ENCODE measurements at places on chromosomes 3 and 15.

- DNase-seq: no peak
Measured at GRCh38 chr3:132625613-132626012, 28.5 kb downstream of the ACKR4 start.

DNA sequence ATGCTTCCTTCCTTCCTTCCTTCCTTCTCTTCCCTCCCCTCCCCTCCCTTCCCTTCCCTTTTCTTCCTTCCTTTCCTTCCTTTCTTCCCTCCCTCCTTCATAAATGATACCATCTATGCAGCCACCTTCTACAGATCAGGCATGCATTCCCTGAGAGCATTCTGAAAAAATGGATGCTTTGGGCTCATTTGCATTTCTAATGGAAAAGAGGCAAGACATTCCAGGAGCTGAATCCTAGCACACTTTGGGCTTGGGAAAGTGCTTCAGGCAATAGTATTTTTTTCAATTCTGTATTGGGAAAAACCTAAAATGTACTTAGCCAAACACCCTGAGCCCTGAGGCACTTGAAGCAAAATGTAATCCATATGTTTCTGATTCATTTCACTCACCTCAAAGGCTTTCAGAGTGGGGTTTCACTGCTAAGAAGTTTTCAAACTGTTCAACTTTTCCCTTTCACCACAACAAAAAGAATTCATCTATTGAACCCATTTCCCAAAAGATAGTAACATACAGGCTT, 220.1 kb upstream of the RORA start:
- no peak for DNase-seq

DNA sequence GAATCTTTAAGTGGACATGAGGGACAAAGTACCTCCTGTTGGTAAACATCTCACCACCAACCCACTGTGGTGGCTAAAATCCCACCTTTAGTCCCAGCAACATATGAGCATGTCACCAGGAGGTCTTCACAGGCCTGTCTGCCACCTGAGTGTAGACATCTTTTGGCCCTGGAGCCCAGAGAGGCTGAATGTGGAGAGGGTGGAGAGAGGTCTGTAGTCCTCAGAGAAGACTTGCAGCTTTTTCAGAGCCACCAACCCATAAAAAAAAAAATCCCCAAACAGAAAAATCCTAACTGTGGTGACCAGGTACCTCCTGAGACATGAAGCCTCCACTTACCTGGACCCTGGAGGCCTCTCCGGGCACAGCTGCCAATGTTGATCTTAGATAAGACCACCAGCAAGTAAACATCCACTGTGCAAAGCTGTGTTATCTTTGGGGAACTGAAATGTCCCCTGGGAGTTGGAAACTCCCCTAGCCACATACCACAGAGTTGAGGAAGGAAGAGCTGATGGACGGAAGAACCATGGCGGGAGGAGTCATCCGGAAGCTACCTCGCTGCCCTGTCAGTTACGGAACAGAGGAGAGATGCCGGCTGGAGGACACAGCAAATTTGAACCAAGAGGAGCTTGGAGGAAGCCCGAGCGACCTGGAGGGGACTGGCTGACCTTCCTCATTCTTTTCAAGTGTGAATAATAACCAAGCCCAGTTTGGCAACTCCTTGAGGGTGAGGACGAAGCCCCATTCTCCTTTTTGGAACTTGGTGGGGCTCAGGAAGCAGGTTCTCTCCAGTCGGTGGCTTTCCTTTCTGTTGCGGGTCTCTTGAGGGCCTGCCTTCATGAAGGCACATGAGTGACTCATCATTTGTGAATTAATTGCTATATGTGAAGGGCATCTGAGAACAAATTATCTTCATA, at the start of gene GHRL:
GHRL (minus strand) TSS at position 443 of the 915 bp plus-strand sequence. CDS start 2,767 bp downstream, outside the sequence.
- DNase-seq: no peak

DNA sequence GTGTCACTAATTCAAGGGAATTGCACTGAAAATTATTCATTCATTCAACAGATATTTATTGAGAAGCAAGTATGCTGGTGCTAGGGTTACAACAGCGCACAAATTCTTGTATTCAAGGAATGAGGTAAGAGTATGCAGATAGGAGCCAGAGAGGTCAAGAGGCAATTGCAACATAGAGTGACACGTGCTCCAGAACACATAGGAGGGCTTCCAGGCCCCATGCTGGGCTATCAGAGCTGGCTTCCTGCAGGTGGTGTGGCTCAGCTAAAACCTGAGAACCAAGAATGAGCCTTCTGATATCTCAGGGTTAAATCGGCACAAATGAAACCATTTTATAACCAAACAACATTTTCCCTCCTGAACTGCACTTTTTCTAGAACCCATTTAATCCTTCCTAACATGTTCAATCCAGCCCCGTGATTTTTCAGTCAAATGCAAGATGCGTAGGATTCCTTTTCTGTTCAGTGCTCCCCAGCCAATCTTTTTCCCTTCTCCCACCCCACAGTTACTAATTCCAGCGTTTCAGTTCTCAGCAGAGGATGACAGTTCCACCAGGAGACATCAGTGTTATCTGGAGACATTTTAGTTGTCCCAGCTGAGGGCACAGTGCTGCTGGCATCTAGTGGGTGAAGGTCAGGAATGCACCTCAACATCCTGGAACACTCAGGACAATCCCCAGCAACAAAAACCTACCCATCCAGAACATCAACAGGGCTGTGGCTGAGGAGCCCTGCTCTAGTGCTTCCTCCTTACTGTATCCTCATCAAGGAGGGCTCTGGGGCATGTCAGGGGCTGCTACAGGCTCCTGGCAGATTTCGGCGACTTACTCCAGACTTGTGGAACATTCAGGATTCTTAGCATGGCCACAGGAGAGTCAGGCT, 13.1 kb downstream of the CCR5AS start:
- no peak for DNase-seq

- DNase-seq: no peak
Measured at GRCh38 chr3:12288182-12289129, at the start of gene PPARG. Gene PPARG, plus strand, starts transcription at chr3:12289070. Its CDS starts 90,642 bp downstream, at chr3:12379712.

DNA sequence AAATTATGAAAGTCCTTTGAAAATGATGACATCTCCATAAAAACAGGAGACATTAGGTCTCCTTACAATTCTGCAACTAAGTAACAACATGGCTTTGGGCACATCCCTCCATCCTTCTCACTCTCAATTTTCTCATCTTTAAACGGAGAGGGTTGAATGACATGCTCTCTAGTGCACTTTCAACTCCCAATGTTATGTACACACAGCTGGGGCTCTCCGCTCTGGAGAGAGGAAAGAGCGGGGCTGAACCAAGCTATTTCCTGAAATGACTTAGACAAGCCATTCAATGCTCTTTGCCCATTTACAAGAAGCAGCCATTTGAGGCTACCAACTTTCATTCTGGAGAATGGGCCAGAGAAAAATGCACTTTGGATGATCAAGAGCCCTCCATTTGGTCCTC, 144.2 kb upstream of the BNIP2 start:
- no peak for DNase-seq

DNA sequence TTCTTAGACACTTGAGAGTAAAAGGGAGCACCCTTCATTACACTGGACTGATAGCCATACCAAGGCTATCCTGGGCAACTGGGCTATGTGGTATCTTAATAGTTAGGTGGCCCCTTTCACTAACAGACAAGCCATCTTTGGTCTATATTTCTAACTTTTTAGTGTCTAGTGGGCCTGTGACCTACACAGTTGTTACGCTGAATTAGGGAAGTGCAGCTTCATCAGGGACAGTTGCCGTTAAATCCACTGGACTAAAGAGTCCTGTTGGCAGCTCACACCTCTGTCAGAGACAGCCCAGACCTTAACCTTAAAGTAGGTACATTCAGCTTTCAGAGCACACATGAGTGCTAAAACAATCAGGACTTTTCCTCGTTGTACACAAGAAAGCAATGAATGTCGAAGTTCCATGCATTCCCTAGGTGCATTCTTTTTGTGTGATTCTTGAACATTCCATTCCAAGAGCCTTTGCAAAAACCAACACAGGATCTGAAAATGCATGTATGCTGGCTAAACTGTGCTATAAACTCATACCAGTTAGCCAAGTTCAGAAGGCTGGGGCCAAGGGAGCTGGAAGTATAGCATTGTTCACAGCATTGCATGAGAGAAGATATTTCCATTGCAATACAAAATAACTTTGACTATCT, 230.2 kb upstream of the EIF1B start:
- DNase-seq: no peak

DNA sequence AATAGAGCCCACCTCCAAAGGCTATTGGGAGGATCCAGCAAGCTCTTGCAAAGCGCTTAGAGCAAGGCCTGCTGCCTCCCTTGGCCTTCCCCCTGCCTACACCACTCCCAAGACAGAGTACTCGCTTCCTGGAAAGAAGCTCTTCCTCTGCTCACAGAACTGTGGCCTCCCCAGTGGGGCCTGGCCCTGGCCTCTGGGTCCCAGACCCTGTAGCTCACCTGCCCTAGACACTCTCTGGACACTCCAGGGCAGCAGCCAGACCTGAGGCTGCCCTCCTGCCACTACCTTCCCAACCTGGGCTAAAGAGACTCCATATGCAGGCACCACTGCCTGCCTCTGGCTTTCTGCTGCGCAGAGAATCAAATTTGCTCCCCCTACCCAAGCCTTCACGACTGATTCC, 49.9 kb downstream of the GRIP2 start:
- no peak for DNase-seq

GRCh38 chr3:159451482-159451881, 537.2 kb upstream of the IL12A start:
- no peak for DNase-seq

DNA sequence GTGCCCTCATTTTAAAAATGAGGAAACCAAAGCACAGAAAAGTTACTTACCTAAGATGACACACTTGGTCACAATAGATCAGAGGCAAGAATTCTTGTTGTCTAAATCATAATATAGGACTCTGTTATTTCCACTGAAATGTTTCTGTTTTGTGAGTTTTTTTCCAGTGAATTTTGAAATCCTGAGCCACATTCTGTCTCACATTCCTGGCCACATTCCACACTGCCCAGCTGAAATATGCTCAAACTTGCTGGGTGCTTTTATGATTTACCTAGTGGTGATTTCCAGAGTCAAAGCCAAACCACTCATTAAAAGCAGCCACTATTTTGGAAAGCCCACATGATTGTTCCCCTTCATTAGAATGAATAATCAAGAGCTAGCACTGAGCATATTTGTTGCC, 82.3 kb upstream of the NPHP3 start:
- no peak for DNase-seq

GRCh38 chr3:72769758-72770540, 78.3 kb downstream of the SHQ1 start:
- DNase-seq: no peak

GRCh38 chr15:32861761-32862160, 144.0 kb downstream of the GREM1 start:
- no peak for DNase-seq

DNA sequence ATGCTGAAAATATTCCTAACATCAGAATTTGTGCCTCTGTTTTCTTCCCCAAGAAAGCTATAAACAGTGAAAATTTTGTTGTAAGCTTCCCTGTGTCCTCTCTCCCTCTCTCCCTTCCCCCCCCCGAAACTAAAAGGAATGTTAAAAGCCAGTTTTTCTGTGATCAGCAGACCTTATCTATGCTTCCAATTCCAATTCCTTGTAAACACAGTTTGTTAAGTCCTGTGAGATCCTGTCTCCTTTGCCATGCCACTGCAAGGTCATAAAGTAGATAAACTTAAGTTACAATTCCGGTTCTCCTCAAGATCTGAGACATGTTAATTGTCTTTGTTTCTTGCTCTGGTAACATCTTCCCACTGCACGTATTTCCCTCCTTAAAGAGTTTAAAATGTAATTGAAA, 42.9 kb upstream of the DHX36 start:
- no peak for DNase-seq

- no peak for DNase-seq
Measured at GRCh38 chr3:72149645-72150300, 364.8 kb upstream of the PROK2 start.

GRCh38 chr3:140733623-140734022, 55.8 kb downstream of the TRIM42 start:
- DNase-seq: no peak

DNA sequence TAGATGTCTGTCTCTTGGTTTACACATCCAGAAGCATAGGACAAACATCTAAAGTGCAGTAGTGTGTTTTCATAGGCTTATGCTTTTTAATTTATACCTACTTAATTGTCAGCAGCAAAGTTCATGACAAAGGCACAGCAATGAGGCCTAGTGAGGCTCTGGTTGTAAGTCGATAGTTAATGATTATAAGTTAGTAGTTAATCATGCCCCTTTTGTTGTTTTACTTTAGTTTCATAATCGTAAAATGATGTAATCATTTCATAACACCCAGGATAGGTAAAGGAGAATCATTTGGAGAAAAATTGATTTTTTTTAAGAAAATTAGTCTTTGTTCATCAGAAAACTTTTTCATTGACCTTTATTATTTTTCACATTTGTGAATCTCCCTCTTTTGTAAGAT, 351.9 kb downstream of the LSAMP start:
- DNase-seq: no peak

GRCh38 chr3:45896956-45897355, 10.6 kb downstream of the CCR9 start:
- DNase-seq: no peak

- DNase-seq: no peak
Measured at GRCh38 chr3:1082108-1082507, 10.7 kb upstream of the CNTN6 start.

DNA sequence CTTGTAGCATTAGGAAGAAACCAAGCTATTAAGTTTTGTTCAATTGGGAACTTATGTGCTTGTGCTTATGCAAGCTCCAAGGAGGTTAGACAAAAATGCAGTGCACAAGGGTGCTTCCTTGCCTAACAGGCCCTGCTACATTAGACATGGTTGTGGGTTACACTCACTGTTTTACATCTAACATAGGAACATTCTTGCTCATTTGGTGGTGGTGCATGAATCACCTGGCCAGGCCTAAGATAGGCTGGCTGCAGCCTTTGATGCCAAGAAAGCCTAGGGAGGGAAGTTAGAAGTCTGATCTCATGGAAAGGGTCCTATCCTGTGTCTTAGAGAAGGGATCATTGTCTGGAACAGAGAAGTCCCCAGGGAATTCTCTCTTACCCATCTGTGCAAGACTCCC, 43.5 kb downstream of the CA12 start:
- DNase-seq: no peak

- no peak for DNase-seq
Measured at GRCh38 chr3:62312201-62312600, 61.1 kb downstream of the FEZF2 start.

DNA sequence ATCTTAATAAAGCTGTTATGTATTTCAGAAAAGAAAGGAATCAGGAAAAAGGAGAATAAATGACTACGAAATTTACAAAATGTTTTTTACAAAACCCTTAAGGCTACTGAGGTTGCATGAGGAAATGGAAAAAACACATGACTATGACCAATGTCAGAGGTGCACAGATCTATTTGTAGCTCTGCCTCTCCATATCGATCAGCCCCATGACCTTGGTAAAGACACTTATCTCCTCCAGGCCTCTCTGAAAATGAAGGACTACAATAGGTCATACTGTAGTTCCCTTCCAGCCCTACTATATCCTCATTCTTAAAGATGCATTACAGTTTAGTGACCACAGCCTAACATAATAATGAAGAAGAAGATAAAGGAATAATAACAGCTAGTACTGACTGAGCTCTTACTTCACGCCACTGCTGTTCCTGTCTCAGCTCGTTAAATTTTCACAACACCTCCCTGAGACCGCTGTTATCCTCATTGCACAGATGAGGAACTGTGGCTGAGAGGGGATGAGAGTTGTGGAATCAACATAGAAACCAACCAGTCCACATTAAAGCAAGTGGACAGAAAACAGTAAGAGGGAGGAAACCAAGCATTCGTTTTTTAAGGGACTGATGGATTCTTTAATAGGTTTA, 163.2 kb downstream of the MAGI1 start:
- DNase-seq: no peak
